CD4-positive, alpha-beta T cell treated with Interleukin-6 for 4 hours (primary cell): ENCODE measurements at places on chromosomes 5 and 9.

- DNase-seq, result peak; percentile 24
Observed at GRCh38 chr5:134131165-134131564, 16.7 kb downstream of the TCF7 start.

GRCh38 chr5:28190011-28190410, 1151.6 kb upstream of the CDH9 start:
- DNase-seq, result no peak

- DNase-seq, result no peak
Observed at GRCh38 chr5:67404256-67405100, 207.9 kb upstream of the CD180 start.

DNA sequence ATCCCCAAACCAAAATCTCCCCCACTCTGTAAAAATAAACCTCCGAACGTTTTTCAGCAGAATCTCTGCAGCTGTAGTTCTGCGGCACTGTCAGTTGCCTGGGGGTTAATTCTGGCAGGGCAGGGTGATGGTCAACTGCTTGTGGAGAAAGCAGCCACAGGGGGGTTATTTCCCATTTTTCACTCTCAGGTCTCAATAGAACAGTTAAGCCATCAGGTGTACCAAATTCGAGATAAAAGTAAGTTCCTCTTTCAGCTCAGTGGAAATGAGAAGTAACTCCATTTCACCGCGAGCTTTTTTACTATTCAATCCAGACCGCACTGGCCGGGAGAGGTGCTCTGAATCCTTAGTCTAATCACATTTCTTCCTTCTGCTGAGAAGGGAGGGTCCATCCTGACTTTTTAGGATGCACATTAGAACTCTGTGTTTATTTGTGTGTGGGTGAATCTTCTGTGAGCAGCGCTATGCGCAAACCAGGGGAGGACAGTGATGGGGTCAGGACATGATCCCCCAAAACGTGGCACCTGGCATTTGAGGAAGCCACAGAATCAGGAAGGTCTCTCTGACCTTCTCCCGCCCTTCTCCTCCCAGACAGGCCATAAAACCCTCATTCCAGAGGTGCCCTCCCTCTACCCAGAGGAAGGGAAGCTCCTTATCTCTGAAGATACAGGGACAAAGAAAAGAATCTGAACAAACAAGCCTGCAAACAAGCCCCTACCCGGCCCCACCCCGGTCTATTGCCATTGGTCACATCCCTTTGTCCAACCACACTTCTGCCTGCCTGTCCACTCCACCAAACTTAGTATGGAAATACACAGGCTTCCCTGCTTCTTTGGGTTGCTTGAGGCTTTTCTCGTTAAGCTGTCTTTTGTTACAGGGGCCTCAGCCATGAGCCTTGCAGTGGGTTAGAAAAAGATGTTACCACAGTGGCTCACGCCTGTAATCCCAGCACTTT, 229.0 kb downstream of the ROR2 start:
- DNase-seq, result no peak

DNA sequence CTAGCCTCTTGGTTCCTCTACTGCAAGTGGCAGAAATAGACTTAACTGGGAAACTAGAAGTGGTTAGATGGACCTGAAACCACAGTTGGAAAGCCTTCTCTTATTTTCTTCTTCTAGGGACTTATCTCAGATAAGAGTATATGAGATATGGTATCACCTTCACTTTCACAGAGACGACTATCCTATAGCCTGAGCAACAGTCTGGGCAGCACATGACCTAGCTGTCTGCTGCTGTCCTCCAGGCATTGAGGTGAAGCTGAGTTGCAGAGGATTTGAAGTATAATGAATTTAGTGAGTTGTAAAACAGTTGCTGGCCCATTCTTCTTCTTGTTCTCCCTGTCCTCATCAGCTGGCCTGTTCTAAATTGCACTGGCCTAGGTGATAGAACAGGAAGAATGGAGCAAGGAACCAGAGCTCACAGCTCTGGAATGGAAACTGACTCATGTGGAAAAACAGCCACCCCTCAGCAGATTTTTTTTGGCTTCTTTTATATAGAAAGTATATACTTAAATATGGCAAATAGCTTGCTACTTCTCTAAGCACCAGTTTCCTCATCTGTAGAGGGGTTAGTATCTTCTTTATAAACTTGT, 27.8 kb downstream of the RECK start:
- DNase-seq, result no peak

GRCh38 chr5:144126707-144127106, 43.8 kb downstream of the YIPF5 start:
- no peak for DNase-seq

DNA sequence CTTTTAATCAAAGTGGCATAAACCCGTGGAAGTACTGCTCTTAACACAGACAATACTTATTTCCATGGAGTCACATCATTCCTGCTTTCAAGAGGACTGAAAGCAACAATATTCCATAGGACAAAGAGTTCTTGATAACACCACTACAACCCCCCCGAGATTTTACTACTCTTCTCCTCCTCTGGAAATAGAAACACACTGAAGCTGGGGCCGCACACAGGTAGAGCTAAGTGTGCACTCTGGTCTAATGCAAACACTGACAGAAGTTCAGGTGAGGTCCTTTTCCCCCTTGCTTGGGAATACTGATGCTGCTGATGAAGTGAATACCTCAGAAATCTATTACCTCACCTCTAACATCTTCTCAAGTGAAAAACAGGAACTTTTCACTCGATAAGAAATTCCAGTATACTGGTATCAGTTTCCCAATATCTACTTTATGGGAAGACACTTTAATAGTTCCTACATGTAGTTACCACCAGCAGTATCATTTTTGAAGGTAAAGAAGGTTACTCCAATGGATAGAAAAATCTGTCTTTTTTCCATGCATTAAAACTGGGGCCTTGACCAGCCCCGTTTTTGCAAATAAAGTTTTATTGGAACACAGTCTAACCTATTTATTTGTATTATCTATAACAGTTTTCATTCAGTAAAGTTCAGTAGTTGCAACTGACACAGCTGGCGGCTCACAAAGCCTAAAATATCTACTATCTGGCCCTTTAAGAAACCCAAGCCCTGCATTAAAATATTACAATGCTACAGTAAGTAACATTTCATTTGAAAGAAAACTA, 50.0 kb downstream of the GOLPH3 start:
- DNase-seq, result no peak

DNA sequence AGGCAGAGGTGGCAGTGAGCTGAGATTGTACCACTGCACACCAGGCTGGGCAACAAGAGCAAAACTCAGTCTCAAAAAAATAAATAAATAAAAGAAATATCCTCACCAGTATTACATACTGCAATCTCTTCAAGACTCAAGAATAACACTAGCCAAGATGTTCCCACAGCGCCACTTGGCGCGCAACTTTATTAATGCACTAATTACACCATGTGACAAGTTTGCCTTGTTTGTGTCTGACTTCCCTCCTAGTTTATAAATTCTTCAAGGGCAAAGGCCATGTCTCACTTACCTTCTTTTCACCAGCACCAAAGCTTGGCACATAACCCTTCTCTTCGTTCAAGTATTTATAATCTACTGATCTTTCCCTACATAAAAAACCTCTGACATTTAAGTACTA, 4.8 kb downstream of the SKP1 start:
- peak; percentile 17 for DNase-seq

DNA sequence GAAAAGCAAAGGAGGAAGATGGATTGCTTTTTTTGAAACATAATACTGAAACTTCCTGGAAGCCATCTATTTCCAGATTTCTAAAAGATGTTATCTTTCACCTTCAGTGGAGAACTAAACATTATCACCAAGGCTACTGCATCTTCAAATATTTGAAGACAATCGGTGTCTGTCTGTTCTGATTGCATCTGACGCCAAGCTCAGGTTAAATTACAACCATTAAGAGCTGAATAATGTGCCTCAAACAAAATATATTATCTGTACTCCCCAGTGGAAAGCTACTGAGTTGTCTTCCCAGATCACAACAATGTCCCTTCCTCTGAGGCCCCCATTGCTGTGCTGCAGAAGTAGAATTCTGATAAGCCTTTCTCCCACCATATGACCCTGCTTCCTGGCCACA, 342.3 kb downstream of the PLK2 start:
- no peak for DNase-seq

DNA sequence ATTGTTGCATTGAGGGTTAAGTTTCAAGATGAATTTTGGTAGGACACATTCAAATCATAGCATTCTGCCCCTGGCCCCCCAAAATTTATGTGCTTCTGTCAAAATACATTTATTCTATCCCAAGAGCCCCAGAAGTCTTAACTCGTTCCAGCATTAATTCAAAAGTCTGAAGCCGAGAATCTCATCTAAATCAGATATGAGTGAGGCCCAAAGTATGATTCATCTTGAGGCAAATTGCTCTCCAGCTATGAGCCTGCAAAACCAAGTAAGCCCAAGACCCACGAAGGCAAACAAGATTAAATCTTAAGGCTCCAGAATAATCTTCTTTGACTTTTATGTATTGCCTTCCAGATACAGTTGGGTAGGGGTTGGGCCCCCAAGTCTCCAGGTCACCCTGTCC, 19.2 kb downstream of the TNPO1 start:
- no peak for DNase-seq
